ENCODE measurements at places on chromosomes 6 and 20.
A peak's percentile ranks its signal among the peaks of the same experiment; 100 is the strongest.

GRCh38 chr6:119132261-119132981, 54.0 kb upstream of the FAM184A start:
- DNase-seq: no peak

DNA sequence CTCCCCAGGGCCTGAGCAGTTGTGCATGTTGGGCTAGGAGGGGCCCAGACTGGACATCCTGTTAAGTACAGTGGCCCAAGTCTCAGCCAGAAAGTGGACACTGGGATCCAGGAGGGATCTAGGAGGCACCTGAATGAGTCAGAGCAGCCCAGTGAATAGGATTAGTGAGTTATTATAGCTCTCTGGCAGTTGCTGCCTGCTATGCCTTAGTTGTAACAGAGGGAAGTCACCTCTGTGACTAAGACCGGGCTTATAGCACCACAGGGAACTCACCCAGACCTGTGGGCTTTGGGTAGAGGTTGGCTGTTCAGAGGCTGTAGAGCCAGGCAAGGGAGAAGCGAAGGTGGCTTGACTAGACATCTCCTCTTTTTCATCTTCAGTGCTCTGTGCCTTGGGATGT, 39.0 kb upstream of the AAR2 start:
- no peak for DNase-seq

DNA sequence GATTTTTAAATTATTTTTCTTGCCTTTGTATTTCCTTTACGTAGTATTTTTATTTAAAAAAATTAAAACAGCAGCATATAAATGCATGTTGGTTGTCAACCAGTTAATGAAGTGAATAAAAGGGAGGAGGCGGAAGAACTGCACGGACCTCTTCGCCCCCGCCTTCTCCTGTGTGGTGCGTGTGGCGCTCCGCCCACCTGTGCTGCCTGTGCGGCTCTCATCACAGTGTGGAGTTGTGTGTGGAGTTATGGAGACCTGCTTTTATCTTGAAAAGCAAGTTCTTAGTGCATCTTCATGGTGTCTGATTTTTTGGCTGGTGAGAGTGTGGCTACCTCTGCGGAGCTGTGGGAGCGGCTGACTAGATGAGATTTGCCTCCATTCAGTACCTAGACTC, 58.4 kb downstream of the PTPN1 start:
- no peak for DNase-seq

- peak; percentile 31 for DNase-seq
These were observed 3.8 kb upstream of the LPA start for GRCh38 chr6:160667639-160668481.

DNA sequence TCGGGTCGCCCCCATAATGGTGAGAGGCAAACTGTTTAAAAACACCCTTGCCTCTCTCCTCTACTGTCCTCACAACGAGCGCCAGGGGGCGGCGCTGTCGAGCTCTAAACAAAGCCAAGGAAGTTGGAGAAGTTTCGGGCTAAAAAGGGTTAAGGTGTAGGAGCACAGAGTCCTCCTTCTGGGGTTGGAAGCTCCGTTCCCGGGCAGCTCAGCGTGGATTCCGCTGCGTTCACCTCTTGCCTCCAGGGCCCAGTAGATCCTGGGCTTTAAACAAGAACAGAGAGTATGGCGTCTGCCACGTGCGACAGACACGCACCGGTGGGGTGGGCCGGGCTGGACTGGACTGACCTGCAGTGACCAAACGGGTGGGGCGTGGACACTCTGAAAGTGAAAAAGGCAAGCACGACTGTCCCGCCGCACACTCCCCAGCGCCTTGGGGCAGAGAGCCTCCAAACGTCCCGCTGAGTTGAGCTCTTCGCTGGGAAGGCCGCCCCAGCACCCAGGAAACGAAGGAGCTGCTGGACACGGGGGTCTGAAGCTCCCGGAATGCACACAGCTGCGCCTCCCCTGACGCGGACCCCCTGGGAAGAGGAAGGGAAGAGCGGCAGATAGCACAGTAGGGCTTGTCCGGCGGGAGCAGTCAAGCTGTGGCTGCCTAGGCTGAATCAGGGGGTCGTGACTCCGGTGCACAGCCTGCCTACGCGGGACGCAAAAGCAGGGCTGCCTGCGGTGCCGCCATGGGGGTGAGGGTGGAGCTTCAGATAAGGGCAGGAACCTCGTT, 1.6 kb upstream of the THBD start:
- peak; percentile 71 for DNase-seq

DNA sequence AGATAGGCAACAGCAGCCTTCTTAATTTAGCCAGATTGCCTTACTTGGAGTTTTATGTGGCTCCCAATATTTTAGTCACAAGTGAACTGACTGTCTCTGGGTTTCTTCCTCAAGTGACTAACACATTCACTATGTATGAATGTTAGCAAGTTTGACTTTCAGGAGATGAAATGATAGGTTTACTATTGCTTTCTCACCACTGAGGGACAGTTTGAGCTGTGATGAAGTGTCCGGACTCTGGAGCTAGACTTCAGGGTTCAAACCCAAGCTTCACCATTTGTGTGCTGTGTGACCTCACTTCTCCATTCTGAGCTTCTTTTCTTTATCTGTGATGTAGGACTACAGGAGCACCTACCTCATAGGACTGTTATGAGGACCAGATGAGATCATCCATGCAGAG, 8.2 kb downstream of the DHX35 start:
- DNase-seq: no peak

Measured in KBM-7 (cell line).